ENCODE measurements at places on chromosomes 7 and 10.

DNA sequence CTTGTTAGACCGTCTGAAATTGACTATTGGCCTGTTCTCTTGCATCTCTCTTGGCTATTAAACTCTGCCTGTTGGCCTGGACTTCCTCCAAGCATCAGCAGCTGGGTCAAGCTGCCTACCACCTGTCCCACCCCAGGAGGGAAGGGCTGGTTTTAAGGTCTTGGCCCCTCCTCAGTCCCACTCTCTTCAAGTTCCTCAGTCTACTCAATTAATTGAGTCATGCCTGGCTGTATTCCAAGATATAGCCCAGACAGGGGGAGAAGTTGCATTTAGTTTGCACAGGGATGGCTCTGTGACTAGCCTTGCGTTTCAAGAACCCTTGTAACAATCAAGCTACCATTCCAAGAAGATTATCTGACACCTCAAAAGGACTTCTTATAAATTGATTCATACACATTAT is 113.8 kb upstream of the GLI3 start:
- DNase-seq, result no peak

GRCh38 chr7:95886501-95887090 is 114.2 kb downstream of the DYNC1I1 start:
- DNase-seq, result no peak

DNA sequence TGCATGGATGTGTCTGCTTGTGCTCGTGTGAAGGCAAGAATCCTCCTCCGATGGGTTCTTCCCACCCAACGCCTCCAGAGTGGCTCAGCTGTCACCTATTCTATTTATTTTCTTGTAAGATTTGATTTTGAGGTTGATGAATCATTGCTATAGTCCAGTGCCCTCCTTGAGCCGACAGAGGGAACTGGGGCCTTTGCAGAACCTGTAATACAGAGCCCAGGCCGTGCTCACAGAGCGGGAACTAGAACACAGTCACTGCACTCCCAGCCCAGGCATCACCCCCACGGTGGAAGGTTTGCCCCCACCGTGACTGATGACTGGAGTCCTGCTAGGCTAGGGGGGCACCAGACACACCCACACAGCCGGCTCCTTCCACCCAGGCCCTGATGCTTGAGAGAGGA is 2.0 kb downstream of the RARRES2 start:
- DNase-seq, result no peak

GRCh38 chr10:7471720-7472367 is 61.0 kb upstream of the SFMBT2 start:
- no peak for DNase-seq

- DNase-seq, result no peak
Observed at GRCh38 chr7:8391353-8392062, 41.9 kb upstream of the NXPH1 start.

DNA sequence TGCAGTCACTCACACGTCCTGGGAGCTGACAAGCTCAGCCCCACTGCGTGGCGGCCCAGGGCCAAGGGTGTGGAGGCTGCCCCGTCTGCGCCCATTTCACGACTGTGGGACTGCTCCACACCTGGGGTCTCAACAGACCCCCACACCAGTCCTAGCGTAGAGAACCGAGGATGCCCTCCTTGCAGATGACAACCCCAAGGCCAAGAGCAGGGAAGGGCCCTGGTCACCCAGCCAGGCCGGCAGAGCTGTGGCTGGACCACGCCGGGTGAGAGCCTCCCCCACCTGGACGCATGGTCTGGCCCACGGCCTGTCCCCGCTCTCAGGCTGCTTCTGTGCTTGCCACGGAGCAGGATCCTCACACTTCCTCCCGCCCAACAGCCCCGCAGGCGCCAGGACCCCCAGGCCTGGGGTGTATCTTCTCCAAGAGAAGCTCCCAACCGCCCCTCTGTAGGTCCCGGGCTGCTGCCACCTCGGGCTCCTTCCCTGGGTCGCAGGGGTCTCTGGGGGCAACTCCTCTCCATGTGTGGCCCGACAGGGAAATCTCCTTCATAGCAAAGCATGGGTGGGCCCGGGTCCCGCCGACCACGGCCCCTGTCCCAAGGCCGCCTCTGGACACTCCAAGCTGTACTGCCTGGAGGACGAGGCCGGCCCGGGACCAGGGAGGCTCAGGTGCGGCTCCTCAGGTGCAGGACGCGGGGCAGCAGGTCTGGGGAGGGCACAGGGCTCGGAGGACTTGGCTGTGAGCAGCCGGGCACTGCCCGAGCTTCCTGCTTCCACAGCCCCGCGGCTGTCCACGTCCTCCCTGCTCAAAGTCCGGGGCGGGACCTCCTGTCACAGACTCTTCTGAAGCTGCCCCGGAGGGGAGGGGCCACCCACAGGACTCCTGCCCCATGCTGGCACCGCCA is 88.8 kb downstream of the FOXL3 start:
- no peak for DNase-seq

DNA sequence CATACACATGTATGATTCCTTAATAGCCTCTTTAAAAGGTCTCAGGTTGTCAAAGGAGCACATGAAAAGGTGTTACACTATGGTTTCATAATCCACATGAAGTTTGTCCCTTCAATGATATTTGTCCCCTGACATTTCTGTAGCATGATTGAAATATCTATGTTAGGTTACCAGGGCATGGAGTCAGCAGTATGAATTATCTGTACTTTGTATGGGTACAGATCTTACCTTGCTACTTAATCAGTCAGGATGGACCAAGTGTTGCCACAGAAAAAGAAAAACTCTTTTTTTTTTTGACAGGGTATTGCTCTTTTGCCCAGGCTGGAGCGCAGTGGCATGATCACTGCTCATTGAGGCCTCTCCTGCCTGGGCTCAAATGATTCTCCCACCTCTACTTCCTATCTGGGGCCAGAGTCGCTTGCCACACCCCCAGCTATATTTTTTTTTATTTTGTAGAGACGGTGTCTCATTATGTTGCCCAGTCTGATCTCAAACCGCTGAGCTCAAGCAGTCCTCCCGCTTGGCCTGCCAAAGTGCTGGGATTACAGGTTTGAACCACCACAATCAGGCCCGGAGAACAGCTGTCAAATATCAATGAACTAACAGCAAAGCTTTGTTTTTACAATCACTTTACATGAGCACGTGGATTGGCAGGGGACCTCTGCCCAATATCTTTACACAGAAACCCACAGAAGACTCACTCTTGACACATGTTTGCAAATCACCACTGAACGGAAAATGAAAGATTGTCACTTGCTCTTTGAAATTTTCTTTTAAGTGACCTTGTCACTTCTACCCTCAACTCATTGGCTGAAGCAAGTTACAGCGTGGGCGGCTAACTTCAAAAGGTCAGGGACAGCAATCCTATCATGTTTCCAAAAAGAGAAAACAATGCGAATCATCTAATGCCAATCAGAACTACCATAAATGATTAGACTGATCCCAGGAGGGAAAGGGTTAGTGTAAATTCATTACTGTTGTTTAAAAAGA is 140.2 kb downstream of the PRKG1 start:
- DNase-seq, result no peak

- DNase-seq, result no peak
Observed at GRCh38 chr7:84548366-84549365, 354.1 kb upstream of the SEMA3A start.

GRCh38 chr10:62047228-62047892 is 145.9 kb downstream of the ARID5B start:
- DNase-seq, result no peak

- no peak for DNase-seq
Observed at GRCh38 chr7:128398841-128399135, 11.0 kb downstream of the IMPDH1 start.

DNA sequence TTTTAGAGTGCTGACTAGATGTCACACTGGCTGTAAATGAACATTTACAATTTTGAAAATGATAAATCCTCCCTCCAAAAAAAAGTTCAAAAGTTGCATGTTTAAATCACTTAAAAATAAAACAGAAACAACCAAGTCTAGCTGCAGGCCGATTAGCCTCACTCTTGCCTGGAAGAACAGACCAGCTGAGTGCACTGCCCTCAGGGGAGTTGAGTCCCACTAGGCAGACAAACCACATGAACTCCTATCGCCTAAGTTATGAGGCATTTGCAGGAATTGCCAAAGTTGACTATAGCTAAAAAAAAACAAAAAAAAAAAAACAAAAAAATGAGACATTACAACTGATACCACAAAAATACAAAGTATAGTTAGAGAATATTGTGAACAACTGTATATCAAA is 510.0 kb downstream of the ANKRD7 start:
- DNase-seq, result no peak

DNA sequence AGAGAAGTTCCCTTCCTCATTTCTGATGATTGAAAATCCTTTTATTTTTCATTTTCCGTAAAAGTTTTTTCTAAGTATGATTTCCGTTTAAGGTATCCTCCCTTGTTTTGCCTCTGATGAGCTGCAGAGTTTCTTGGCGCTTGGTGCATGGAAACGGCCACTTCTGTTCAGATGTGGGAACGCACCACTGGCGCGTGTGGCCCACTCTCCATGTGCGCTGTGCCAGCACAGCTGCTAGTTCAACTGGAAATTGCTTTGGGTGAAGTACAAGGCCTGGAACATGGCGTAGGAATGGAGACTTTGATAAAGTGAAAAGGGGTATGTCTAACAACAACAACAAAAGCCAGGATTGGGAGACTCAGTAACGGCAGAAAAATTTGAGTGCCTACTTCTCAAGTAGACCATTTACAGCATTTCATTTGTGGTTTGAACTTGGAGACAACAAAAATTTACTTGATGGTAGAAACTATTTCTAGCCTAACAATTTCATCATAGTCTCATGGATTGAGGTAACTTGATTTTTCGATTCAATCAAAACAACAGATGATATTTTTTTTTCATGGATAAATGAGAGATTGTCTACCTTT is 364.2 kb downstream of the SUGCT start:
- no peak for DNase-seq

GRCh38 chr10:1544929-1545328 is 192.4 kb downstream of the ADARB2 start:
- DNase-seq, result no peak

DNA sequence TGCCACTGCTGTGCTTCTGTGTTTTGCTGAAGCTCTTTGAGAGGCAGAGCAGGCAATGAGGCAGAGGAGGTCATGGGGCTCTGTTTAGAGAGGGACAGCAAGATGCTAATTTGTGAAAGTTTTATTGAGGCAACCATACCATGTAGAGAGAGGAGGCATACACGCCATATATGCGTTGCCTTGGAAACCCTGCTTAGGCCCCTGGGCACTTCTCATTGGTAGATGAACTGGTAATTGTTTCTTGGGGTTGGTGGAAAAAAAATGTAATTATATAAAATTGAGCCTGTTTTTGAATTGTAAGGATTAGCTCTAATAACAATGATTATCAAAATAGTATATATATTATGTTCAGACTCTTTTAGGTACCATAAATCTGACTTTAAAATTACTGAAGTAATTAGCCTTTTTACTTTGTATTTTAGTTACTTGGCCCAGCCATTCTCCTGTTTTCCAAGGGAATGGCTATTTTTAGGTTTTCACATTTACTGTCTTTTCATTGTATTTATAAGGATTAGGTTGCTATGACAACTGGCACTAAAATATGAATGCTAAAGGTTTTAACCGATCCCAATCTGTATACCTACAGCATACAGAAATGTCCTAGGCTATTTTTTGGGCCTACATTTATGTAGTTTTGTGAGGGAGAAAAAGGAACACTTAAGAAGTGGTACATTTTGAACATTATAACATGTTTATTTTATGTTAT is 52.4 kb downstream of the BZW2 start:
- no peak for DNase-seq

- DNase-seq, result no peak
Observed at GRCh38 chr10:121873236-121873635, 54.6 kb downstream of the ATE1 start.

- DNase-seq, result no peak
Observed at GRCh38 chr7:124940306-124940705, 10.7 kb upstream of the POT1 start.

DNA sequence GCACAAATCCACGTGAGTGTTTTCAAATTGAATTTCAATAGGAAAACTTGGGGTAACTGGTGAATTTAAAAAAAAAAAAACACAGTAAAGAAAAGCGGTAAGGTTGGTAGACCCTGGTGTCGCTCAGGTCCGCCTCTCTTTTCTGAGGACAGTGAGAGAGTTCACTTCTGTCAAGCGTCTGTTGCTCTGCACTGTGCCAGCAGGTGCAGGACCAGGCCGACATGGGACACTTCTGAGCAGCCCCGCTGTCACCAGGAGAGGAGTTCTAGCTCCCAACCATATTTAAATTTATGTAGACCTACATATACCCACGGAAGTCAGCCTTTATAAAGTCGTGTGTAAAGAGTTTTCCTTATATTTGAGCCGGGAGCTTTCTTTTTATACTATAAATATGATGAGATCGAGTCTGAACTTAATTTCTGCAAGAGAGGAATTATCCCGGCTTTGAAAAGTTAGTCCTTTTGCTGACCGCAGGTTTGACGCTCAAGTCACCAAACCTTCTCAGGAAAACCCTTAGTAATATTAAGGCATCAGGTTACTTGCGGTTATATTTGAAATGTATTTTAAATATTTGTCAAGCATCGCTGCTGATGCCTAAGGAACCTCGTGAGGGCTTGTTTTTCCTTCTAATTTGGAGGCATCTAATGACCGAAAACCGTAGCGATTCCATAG is 531 bp downstream of the IKZF1 start:
- DNase-seq, result no peak

DNA sequence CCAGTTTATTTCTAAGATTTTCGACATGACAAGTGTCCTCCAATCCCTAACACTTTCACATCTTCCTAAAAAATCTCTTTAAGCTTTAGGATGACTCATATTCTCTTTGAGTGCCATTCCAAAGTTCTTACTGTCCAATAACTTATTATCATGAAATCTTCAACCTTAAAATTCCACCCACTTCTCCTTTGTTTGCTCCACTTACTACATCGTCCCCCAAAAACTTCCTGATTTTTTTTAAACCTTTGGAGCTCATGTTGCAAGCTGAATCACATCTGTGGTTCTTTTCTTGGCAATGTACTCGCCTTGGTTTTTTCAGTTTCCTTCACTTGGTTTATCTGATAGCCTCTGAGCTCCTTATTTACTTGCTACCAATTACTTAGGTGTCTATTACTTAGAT is 39.2 kb upstream of the JCAD start:
- DNase-seq, result no peak

GRCh38 chr7:47578579-47579270 is 3.2 kb downstream of the TNS3 start:
- no peak for DNase-seq

DNA sequence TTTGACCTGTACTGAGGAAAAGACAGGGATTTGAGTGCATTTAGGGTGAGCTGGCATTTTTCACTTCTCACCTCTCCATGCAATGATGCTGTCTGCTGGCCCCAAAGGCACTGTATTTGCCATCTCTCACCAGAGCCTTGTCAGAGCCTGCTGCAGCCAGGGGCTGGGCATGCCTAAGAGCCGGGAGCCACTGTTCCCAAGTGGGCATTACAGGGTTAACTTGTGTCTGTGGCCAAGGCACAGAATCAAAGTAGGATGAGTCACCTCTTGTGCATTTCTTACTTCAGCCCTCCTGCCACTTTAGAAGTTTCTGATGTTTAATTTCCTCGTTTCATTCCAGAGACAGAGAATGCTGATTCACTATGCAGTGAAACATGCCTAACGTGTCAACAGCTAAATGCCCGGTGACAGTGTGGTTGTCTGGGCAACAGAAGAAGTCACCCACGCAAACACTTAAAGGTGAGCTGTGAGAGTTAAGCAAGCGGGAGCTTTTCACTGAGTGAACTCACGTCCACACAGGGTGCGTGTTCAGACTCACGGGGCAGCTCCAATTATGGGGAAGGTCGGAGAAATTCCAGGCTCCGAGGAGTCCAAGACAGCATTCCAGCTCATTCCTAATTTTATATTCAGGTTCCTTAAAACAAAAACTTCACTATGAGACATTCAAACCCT is 57.1 kb upstream of the IGFBP3 start:
- no peak for DNase-seq

- no peak for DNase-seq
Observed at GRCh38 chr7:135355377-135356048, 121.9 kb downstream of the STRA8 start.
